Fibroblast of skin of abdomen (primary cell): ENCODE measurements at places on chromosomes 3 and 15.

DNA sequence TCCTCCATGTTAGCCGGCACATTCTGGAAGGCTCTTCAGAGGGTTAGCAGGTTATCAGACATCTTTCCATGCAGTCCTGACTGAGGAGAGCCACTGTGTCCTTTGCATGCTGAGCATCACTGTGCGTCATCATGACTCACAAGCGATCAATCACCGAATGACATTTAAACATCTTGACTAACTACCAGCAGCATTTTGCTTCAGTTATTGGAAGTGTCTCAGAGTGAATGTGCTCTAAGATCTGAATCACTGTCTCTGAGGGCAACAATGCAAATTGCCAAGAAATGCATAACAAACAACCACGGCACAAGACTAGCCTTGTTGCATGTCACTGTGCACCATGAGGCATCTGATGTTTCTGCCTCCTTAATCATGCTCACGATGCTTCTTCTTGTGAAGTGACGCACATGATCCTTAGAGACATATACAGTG lies 18.3 kb upstream of the ATP8B4 start:
- peak; percentile 95 for DNase-seq

GRCh38 chr3:122560680-122561079 lies 3.4 kb downstream of the PARP9 start:
- peak; percentile 54 for DNase-seq

GRCh38 chr3:29763115-29763514 lies 482.2 kb downstream of the RBMS3 start:
- peak; percentile 23 for DNase-seq

DNA sequence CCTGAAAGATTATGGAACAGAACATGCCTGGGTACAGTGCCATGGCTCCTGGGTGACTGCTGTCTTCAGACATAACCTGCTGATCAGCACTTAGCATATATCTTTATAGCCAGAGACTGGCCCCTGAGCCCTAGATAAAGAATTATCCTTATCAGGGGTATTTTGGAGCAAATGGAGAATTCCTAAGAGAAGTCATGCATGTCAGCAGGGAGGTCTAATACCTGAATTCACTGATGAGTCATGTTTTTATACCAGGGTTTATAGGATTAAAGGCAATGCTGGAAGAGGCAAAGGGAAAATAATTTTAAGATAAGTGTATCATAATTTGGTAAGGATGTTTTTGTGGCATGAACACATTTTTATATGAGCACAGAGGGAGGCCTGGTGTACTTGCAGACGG lies 159.8 kb downstream of the ADAMTSL3 start:
- DNase-seq, result no peak

DNA sequence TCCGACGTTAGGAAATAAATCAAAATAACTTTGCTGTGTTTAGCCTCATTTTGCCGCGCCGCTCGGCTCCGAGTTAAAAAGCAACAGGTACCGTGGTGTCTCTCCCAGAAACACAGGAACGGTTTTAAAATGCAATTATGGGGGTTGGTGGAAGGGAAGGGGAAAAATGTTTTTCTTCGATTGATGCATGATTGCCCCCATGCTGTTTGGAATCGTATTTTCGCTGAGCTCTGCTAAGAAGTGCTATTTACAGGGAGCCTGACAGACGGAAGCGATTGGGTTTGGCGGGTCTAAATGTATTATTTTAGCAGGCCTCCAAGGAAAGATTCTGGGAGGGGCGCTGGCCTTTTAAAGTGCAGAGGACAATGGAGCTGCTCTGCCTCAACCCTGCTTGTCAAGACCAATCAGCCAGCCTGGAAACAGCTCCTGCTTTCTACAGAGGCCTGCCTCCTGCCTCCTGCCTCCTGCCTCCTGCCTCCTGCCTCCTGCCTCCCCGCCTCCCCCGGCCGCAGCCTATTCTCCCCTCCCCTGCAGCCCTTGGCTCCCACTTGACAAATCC lies 156.7 kb upstream of the TLE3 start:
- no peak for DNase-seq

- no peak for DNase-seq
These were observed 21.0 kb upstream of the CTXND1 start for GRCh38 chr15:80272987-80273386.

DNA sequence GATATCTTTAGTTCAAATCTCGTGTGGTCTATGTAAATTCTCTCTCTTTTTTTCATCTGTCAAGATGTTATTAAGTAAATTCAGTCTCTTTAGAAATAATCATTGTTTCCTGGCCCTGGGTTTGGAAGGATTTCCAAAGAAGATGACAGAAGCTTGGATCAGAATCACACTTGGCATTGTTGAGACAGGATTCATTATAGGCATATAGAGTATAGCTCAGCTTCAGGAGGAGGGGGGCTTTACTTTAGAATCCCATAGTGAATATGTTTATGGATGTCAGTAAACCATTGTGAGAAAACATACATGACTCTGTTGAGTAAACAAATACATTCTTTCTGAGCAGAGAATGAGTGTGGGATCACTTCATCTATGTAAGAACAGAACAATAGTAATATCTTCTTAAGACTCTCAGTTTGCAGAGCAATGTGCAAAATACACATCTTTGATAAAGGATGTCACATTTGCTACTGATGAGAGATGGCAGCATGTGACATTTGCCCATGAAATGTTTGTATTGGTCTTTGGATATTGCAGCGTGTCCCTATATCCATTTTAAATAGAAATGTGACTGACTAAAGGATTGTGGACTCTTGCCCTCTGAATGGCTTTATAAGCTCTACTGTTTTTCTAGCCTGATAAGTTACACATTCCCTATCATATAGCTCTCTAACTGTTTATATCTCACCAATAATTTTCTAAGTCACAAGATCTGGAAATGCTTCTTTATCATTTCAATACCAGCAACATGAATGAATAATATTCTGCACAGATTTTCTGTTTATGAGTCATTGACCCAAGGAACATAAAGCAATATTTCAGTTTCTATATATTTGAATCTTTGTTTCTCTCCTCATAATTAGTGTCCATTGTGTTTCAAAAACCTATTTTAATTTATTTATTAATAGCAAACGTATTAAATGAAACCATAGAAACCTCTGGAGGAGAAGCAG lies 95.6 kb upstream of the THRB start:
- DNase-seq, result no peak
